ENCODE measurements at places on chromosomes 7 and 10.
A peak's percentile ranks its signal among the peaks of the same experiment; 100 is the strongest.

- DNase-seq: no peak
Measured at GRCh38 chr7:135942614-135943013, 34.5 kb downstream of the MTPN start.

- DNase-seq: no peak
Measured at GRCh38 chr10:48194830-48195229, 79.7 kb downstream of the FRMPD2 start.

- DNase-seq: no peak
Measured at GRCh38 chr10:86653379-86653778, 968 bp upstream of the OPN4 start.

DNA sequence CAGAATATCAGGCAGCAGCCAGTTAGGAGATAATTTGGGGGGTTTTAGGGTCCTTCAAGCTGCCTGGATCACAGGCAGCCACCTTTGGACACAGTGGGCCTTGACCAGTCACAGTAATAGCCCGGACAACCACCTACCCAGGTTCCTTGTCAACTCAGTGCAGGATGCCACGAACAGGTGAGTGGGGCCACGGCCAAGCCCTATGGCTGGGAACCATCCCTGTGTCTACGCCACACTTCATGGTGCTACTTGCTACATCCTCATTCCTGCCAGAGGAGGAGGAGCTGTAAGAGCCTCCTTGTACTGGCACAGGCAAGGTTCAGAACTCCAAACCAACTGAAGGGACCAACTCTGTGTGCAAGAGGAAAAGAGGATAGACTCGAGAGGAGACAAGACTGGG is 19.9 kb downstream of the ITPRIP start:
- DNase-seq: no peak

- no peak for DNase-seq
Measured at GRCh38 chr7:157996359-157997079, 591.1 kb downstream of the PTPRN2 start.

- no peak for DNase-seq
Measured at GRCh38 chr10:71271662-71272055, 47.4 kb upstream of the SLC29A3 start.

GRCh38 chr10:80664071-80664680 is 126.5 kb downstream of the SH2D4B start:
- peak; percentile 8 for DNase-seq

GRCh38 chr10:62514079-62514693 is 140.0 kb downstream of the ZNF365 start:
- no peak for DNase-seq

DNA sequence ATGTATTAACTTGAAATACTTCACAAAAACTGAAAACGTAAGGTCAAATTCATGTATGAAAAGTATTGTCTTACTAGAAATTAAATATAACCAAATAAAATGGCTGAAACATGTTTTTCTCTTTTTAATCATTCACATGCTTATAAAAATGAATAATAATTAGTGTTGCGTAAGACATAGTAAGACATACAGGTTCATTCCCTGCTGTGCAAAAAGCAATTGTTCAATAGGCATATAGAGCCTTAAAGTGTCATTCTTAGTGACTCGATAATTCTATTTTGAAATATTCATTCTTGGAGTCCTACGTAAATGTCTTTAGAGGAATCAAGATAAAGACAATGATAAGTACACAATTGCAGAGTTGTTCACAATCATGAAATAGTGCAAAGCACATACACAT is 337.1 kb downstream of the SUGCT start:
- no peak for DNase-seq

DNA sequence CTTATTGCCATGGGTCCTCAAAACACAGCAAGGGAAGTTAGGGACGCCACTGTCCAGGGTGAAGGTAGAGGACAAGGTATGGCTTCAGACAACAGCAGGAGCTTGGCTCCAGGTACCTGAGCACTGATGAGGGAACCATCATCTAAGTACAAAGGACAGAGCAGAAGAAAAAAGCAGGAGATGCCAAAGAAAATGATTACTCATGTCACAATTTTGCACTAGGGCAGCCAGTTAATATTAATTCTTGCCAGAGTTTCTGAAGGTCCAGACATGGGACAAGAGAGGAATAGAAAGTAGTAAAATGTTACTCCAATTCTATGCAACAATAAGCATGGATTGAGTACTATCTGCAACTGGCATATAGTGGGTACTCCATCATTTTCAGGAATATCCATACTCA is 14.1 kb downstream of the PTN start:
- no peak for DNase-seq

DNA sequence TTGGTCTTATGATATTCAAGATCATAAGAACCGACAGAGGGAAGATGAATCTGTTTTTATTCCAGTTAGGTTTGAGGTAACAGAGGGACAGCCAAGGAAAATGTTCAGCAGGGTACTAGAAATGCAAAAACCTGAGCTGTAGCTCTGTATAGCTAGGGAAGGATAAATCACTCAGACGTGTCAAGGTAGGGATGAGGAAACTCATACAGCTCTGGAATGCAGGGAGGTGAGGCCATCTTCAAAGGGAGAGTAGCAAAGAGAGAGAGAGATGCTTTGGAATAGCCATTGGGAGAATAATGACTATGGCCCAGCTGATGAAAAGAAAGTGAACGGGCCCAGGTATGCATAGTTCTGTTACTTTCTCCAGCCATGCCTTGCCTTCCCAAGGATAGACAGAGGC is 77.8 kb downstream of the PAX2 start:
- peak; percentile 12 for DNase-seq

DNA sequence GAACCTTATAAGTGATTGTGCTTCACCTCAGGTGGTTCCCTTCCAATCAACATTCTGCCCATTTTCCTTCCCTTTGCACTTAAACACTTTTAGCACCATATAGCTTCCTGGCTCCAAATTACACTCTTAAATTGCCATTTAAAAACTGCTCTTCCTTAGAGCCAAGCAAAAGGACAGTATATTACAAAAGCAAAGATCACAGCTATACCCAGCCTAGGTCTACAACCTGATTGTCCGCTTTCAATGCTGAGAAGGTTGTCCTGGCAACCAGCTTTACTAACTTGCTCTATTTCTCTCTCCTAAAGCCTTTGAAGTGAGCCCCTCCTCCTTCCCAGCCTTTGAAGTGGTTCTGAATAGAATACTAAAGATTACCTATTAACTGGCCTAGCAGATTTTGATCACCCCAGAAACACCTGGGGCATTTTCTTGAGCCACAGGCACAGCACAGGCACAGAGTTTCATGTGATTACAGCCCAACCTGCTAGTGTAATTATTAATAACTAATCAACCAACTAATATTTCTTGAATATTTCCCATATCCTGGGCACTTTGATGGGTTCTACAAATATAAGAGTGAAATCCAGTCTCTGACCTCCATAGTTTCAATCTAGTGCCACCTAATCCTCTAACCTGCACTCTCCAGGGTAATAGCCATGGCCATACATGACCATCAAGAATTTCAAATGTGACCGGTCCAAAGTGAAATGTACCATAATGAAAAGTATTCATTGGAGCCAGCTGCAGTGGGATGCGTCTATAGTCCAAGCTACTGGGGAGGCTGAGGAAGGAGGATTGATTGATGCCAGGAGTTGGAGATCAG is 63.6 kb upstream of the TRIM24 start:
- DNase-seq: no peak

DNA sequence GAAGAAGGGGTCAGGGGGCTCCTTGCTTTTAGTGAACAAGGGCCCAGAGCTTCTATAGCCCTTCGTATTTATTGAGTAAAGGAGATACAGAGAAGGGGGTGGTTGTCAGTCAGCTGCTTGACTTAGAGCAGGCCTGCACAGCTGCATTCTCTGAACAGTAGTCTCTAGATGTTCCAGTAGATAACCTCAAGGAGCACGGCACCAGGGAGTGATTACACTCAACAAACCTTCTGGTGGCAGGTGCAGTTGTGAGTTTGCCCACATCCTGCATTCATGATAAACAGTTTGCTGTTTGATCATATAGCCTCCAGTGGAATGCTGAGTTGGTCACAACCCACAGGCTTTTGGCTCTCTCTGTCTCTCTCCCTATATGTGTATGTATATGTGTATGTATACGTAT is 70.0 kb upstream of the GJD4 start:
- DNase-seq: no peak

- DNase-seq: no peak
Measured at GRCh38 chr7:30252885-30253795, 31.3 kb upstream of the ZNRF2 start.

DNA sequence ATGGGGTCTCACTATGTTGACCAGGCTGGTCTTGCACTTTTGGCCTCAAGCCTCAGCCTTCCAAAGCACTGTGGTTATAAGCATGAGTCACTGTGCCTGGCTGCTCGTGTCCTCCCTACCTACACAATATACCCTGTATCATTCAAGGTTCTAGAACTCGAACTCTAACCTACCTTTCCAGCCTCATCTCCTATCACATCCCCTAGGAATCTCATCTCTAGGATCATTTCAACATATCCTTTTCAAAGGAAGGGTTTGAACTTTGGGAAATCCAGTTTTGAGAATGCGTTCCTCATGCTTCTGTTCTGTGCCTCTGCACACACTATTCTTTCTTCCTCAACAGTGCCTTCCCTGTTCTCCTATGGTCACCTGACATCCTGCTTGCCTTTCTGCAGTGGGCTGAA is 87.8 kb upstream of the RHEB start:
- no peak for DNase-seq

GRCh38 chr10:813286-813685 is 118.2 kb downstream of the LARP4B start:
- DNase-seq: no peak

DNA sequence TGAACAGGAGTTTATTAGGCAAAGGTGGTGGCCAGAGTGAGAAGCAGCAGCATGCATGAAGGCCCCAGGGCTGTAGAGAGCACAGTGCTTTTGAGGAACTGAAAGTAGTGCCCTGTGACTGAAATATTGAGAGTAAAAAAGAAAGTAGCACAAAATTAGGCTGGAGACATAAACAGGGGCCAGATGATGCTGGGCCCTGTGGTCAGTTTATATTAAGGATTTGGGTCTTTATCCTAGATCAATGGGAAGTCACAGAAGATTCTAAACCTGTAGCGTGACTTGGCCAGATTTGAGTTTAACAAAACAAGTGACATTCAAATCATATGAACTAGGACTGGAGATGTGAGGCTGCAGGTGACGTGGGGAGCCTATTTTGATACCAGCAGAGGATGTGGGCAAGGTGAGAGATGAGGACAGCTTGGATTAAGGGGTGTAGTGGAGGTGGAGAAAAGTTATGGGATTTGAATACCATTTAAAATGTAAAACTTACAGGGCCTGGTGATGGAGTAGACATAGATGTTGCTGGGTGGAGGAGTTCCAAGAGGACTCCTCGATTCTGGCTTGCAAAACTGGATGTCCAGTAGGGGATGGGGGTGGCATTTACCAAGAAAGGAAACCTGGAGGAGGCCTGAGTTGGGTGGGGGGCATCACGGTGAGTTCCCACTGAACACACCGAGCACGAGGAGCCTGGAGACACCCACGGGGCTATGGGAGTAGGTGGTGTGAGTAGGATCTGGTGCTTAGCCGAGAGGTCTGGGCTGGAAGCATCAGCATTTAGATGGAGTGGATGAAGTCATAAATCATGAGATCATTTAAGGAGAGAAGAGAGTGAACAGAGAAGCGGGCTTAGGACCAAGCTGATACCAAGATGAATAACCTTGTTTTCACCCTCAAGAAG is 52.8 kb downstream of the HHEX start:
- DNase-seq: no peak

DNA sequence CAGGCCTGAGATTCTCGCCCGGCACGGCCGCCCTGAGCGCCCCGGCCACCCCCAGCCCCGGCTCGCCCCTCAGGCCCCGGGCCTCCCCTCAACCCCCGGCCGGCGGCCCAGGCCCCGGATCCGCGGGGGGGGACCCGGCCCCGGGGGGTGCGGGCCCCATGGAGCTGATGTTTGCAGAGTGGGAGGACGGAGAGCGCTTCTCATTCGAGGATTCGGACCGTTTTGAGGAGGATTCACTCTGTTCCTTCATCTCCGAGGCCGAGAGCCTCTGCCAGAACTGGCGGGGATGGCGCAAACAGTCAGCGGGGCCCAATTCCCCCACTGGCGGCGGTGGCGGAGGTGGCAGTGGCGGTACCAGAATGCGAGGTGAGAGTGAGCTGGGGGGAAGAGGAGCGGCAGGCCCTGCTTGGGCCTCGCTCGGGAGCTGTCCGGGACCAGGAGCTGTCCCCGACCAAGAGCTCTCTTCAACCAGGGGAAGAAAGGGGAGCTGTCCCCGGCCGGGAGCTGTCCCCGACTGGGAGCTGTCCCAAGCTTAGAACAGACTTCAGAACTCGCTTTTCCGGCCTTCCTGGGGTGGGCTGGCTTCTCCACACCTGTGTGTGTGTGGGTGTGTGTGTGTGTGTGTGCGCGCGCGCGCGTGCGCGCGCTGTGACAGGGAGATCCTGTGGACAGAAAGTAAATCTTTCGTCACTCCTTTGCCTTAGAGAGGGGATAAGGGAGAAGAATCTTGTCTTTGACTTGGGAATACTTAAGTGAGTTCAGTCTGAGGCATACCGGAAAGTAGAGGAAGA is 510 bp downstream of the ZSWIM8 start:
- DNase-seq: peak; percentile 10

DNA sequence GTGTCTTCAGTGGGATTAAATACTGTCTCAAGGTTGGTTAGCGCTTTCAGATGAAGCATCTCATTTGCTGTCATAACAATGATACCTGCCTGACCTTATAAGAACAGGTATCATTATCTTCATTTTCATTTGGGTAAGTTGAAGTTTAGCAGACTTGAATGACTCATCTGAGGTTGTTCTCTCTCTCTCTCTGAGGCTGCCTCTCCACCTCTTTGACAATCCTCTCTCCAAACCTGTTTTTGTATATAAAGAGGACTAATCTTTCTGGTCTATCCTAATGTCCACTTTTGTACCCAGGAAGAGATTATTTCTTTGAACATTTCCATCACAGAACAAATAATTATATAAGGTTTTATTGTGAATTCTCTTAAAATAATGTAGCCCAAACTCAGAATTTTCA is 291.4 kb downstream of the KLF6 start:
- DNase-seq: no peak

DNA sequence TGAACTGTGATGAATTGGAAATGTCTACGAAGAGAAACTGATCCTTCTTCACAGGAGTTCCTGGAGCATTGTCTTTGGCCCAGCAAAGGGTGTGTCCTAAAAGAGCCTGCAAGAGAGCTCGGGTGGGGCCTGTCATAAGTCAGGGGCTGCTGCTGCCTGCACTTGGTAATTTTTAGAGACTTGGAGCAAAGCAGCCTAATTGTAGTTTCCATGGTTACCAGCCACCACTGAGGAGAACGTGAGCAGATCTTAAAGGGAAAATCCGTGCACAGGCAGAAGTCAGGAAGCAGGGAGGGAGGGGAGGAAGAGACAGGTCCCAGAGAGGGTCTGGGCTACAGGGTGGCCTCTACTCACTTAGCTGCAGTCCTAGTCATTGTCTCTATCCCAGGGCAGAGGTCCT is 463.6 kb downstream of the PLXNA4 start:
- no peak for DNase-seq

GRCh38 chr7:9307131-9307530 is 873.7 kb downstream of the NXPH1 start:
- no peak for DNase-seq

- DNase-seq: no peak
Measured at GRCh38 chr10:116984202-116984990, 20.6 kb downstream of the SHTN1 start.

All from epithelial cell of prostate (primary cell).